CD4-positive, alpha-beta T cell treated with Interleukin-1 beta for 1 hour (primary cell): ENCODE measurements at places on chromosomes 11 and 22.

DNA sequence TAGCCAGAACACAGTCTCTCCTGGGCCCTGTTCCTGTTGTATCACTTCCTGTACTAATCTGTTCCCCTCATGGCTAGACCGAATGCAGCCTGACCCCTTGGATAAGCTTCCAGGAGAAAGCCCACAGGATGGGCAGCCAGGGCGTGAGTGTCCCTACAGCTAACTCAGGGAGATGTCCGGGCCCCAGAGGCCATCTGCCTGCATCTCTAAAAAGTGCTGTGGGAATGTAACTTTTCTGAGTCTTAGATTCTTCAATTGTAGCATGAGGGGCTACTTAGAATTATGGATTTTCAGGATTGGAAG, 7.7 kb upstream of the MALAT1 start:
- no peak for DNase-seq

DNA sequence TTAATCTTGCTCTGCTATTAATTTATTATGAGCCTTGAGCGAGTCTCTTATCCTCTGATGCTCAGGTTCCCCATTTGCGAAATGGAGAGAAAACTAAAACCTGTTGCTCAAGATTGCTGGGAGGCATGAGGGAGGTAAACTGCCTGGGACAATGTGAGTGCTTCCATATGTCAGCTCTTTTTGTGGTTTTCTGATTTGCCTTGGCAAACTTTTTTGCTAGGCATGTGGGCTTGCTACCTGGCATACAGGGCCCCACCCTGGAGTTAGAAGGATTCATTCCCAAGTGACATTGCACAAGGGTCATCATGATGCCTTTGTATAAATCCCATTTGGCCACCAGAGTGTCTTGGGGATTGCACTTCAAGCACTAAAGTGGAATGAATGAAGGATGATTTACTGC, 22.4 kb downstream of the TSPAN18 start:
- no peak for DNase-seq

GRCh38 chr11:90468923-90469322, 246.1 kb upstream of the CHORDC1 start:
- DNase-seq = no peak

- no peak for DNase-seq
Measured at GRCh38 chr22:26584010-26584409, 5.9 kb downstream of the TPST2 start.

GRCh38 chr11:34754171-34754823, 133.4 kb downstream of the EHF start:
- no peak for DNase-seq

- no peak for DNase-seq
Measured at GRCh38 chr11:63564784-63565350, 1.7 kb upstream of the PLAAT2 start.

DNA sequence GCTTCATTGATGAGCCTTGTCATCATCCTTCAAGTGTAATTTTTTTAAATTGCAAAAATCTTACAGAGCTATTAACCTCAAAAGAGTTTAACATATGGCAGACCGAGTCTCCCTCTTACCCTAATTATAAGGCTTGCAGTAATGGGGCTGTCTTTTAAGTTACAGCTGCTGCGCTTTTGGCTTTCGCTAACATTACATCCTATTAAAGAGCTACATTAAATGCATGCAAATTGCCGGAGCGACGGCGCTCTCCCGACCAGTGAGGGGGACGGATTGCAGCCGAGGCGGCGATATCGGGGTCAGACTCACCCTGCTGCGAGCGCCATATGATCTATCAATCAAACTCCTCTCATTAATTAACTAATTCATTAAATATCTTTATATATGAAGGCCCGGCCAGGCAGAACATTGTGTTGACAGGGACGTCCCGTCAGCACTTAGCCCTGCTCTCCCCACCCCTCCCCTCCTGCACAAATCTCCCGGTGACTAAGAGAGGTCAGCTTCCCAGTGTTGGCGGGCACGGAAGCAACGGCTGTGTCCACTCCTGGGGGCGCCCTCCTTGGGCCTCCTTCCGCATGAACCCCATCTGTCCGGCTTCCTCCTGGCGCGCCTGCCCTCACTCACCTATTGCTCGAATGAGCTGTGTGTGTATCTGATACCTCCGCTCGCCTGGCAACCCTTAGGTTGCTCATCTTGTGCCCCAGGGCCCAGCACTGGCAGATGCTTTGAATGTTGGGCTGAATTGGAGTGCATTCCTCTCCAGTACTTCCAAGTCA, 156.0 kb upstream of the CADM1 start:
- DNase-seq = no peak

DNA sequence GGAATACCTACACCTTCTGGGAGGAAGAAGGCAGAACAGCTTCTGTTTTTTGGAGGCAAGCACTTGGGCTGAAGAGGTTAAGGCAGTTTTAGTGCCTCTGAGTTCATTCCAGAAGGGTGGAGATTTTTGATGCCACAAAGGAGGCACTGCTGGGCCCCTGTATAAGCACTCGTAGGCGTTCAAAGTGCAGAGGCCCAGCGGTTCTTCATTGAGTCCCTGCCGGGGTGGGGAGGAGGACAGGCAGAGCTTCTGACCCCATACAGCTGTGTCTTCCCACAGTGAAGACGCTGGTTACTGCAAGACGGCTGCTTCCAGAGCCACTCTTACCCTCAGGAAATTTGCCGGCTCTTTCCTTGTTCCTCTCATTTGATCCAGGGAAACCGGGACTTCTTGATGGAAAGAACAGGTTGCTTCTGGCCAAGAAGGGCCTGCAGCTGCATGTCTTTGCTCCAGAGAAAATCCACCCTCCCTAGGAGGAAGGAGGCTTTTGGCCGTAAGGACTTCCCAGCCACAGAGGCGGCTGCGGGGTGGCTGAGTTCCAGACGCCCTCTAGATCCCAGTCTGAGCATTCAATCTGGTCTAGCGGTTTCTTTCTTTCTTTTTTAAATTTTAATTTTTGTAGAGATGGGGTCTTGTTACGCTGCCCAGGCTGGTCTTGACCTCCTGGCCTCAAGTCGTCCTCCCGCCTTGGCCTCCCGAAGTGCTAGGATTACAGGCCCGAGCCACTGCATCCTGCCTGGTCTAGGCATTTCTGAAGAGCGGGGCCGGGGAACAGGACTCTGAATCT, 9.4 kb downstream of the ADAMTS15 start:
- DNase-seq = no peak

GRCh38 chr11:120563703-120564572, 52.4 kb downstream of the GRIK4 start:
- DNase-seq = no peak

- DNase-seq = no peak
Measured at GRCh38 chr22:41772198-41772597, 28.3 kb upstream of the CCDC134 start.

GRCh38 chr11:97079244-97079643, 689.4 kb downstream of the JRKL start:
- no peak for DNase-seq
